GOT3 (cell line): ENCODE measurements at places on chromosomes 13 and 19.

GRCh38 chr19:32129141-32129540 lies 216.3 kb upstream of the ZNF507 start:
- DNase-seq: no peak

GRCh38 chr13:23656637-23657371 lies 86.6 kb downstream of the TNFRSF19 start:
- DNase-seq: no peak

DNA sequence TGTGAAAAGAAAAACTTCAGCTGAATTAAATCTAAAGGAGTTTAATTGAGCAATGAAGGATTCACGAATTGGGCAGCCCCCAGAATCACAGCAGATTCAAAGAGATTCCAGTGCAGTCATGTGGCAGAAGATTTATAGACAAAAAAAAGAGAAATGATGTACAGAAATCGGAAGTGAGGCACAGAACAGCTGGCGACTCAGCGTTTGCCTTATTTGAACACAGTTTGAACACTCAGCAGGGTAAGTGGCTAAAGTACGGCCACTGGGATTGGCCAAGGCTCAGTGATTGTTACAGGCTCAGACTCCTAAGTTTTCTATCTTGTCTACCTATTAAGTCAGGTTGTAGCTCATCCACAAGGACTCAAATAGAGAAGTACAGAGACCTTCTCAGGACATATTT lies 11.6 kb upstream of the CFAP97D2 start:
- no peak for DNase-seq

GRCh38 chr19:16463991-16464575 lies 7.7 kb downstream of the EPS15L1 start:
- no peak for DNase-seq

- no peak for DNase-seq
Measured at GRCh38 chr19:944663-945241, 18.9 kb downstream of the ARID3A start.

GRCh38 chr19:16888629-16889365 lies at the start of gene F2RL3:
TSS of gene F2RL3 (plus strand) at chr19:16888999. CDS start at chr19:16889190, 191 bp downstream.
- DNase-seq: no peak

DNA sequence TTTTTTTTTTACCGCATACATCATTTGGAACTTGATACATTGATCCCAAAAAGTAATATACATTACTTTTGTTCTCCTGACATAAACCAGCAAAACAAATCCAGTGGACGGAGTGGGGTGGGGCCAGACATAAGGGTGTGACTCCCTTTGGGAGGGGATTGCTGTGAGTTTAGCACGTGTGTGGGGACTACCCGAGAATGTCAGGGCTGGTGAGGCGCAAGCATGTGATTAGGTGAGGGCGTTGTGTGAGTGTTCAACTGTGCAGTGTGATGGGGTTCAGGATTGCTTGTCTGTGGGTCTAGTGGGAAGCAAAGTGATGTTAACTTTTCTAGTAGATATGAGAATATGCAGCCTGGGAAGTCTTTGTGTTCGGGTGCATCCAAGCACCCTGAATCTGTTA lies 468.0 kb downstream of the TSHZ3 start:
- DNase-seq: no peak

DNA sequence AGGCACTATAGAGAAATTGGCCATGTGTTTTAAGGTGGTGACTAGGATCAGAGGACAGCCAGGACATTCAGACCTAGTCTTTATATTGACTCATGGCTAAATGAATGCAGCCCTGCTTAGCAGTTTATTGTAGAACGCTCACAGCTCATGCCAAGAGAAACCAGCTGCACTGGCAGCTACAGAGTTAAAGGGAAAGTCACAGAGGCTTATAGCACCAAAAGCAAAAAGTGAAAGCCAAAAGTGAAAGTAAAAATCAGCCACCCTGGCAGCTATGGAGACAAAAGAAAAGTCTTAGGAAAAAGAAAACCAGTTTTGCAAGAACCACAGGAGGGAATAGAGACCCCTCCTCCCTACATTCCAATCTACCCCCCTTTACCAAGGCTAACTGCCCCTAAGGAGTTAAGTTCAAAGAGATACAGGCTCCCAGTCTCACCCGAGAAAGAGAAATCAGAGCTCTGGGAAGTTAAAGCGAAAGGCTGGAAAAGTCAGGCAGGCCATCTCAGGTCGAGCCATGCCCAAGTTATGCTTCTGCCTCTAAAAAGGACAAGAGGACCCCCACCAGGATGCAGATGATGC lies 99.0 kb downstream of the ZNF429 start:
- DNase-seq: no peak

GRCh38 chr19:38264486-38265212 lies at the start of gene SPINT2:
TSS of gene SPINT2 (plus strand) at chr19:38264573. CDS start at chr19:38264893, 320 bp downstream.
- DNase-seq: no peak

DNA sequence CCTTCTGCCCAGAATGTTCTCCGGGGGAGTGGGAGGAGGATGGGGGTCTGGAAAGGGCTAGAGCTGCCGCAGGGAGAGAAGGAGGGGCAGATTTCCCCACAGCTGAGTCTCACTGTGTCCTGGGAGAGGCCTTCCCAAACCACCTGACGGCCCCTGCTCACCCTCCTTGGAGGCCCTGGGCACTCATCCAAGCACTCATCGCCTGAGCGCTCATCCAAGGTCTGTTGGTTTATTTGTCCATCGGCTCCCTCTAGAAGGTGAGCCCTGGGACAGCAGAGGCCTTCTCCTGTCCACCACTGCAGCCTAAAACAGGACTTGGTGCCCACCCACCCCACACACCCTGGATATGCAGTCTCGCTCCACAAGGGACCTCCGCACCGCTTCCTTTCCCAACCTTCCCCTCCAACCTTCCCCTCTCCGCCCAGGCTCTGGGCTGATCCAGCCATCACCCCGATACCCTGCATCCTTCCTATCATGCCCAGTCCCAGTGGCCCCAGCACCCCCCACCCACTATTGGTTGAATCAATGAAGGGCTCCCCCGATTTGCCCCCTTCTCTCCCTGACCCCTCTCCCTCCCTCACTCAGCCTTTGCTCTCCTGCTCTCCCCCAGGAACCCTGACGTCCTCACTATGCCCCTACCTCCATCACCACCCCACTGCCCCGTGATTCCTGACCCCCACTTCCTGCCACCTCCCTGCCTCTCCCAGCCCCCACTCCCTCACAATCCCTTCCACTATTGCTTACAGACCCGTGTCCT lies 1.7 kb downstream of the UBXN6 start:
- DNase-seq: peak; percentile 19

- no peak for DNase-seq
Measured at GRCh38 chr13:23673354-23673753, 103.1 kb downstream of the TNFRSF19 start.

GRCh38 chr19:3642987-3643673 lies 16.5 kb upstream of the CACTIN start:
- DNase-seq: no peak

GRCh38 chr13:100298691-100299090 lies 209.8 kb downstream of the PCCA start:
- DNase-seq: no peak

GRCh38 chr19:869245-870177 lies 10.0 kb downstream of the CFD start:
- DNase-seq: no peak

- DNase-seq: no peak
Measured at GRCh38 chr13:32277839-32278238, 37.3 kb downstream of the ZAR1L start.

DNA sequence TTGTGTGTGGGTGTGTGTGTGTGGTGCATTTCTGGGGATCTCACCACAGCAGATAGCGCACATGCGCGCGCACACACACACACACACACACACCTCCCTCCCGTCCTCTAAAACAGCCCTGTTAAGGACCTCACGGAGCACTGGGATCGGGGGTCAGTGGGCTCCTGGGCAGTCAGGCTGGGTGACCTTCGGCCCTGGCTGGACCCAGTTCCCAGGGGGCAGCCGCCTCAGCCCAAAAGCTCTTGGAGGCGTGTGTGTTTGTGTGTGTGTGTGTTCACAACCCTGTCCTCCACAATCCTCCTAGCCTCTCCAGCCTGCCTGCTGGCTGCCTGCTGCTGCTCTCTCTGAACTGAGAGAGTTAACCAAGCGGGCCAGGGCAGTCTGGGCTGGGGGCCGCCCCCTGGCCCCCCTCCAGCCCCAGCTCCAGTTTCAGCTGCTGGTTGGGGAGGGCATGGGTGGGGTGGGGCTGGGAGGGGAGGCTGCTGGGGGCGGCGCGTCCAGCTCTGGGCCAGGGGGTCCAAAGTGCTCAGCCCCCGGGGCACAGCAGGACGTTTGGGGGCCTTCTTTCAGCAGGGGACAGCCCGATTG lies at the start of gene FXYD1:
TSS of gene FXYD1 (plus strand) at position 520 of the 588 bp plus-strand sequence. CDS start 1,256 bp downstream, outside the sequence.
- no peak for DNase-seq

DNA sequence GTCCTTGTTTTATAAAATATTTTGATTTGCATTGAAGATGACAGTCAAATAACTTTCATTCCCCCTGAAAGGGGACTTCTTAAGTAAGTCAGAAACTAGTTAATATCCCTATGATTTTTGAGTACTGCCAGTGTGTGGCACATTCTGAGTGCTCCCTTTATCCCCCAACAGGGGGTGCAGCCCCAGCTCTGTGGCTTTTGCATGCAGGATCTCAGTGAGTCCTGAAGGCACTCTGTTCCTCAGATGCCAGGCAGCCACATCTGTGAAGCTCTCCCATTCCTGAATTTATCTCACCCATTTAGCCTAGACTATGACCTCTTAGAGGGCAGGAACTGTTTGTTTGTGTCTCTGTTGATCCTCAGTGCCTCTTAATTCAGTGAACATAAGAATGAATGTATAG lies 123.1 kb downstream of the CDK8 start:
- DNase-seq: no peak

- no peak for DNase-seq
Measured at GRCh38 chr19:9860407-9860806, 25.3 kb downstream of the PIN1 start.

GRCh38 chr19:10076535-10076934 lies 9.6 kb upstream of the SHFL start:
- DNase-seq: no peak

DNA sequence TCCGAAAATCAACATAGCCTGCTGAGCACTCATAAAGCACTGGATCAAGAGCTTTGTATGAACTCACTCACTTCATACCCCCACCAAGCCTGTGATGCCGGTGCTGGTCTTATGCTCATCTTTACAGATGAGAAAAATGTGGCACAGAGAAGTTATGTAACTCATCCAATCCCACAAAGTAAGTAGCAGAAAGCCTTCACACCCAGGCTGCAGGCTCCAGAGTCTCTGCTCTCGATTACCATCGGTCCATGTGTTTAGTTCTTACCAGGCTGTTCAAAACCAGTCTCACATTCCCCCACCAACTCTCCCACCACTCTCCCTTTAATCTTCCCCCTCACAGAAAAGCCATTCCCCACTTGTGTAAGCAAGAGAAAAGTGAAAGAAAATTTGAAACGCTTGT lies 276.0 kb downstream of the DNAJC15 start:
- DNase-seq: no peak

DNA sequence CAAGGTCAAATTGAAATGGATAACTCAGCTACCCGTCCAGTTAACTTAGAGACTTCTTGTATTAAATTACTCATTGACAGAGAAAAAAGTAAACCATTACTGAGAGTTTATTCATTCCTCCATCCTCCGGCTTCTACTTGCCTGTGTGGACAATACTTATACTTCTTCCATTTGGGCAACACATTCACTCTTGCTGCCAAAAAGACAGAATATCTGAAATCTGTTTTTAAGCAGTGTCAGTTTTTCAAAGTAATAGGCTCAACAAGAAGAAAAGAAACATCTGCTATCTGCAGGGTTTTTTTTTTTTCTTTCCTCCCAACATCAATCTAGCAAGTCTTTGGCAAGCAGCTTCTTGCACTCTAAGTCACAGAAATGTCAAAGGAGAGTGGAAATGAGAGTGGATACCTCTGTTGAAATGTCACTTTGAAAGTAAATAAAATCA lies 1142.8 kb downstream of the PCDH9 start:
- DNase-seq: no peak

DNA sequence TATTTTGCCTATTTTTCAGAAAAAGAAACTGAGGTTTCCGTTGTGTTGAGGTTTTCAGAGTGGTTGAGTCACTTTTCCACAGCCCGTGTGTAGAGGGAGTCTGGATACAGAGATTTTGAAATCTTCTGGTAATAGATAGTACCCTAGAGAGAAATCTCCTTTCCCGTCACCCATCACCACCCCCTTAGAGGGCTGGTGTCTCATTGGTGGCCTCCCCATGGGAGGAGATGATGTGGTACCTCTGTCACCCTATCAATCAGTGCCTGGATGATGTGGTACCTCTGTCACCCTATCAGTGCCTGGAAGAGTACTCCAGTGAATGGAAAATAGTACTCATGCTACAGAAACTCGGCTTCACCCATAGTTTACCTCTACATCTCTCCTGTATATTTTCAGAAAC lies 42.2 kb upstream of the SERP2 start:
- DNase-seq: no peak

DNA sequence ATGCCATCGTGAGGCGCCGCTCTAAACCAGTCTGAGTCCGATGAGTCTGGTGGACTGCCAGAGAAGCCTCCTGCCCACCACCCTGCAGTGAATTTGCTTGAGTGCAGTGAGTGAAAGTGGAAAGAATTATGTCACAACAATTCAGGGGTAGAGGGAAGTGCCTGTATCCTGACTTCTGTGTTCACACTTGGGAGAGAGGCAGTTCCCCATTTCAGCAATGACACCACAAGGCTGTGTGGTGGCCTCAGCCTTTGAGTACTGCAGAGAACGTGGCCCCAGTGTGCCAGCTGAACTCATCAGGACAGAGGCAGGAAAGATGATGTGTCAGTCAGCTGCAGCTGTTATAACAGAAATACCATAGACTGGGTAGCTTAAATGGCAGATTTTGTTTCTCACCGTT lies 155.6 kb downstream of the COG6 start:
- no peak for DNase-seq

DNA sequence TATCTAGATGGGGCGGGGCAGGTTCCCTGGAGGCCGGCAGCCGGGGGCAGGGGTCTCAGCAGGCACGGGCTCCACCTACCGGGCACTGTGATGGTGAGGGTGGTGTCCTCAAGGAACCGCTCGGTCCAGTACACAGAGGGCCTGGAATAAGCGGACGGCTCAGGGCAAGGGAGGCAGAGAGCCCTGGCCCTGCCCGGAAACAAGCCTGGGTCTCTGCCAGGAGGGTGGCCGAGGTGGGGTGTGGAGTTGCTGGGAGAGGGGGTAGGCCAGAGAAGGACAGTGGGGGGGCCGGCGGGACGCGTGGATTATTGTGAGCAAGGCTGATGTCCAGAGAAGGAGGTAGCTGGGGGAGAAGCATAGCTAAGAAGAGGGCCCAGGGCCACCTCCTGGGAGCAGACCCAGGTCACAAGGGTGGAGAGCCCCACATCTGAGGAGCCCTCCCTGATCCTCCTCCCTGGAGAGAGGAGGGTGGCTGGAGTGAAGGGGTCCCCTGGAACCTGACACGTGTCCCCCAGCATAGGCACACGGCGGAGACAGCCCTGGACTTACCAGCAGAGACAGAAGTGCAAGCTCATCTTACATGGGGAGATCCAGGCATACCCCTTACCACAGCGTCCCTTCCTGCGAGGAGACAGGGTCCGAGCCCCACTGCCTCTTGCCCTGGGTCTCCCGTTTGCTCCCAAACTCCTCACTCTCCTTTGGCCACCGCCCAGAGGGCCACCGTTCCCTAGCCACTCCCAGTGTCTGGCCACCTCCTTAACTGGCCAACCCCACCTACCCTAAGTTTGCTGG lies 29.0 kb upstream of the MIER2 start:
- DNase-seq: no peak

- DNase-seq: no peak
Measured at GRCh38 chr13:108733022-108733560, 103.7 kb downstream of the MYO16 start.
